ENCODE measurements at places on chromosomes 7 and 10.

- no peak for DNase-seq
These were observed 60.2 kb upstream of the NRG3 start for GRCh38 chr10:81814842-81815241.

- peak; percentile 66 for DNase-seq
These were observed 3.8 kb upstream of the DMTF1 start for GRCh38 chr7:87148332-87148955.

GRCh38 chr7:121447911-121448300, 51.8 kb upstream of the FAM3C start:
- no peak for DNase-seq

DNA sequence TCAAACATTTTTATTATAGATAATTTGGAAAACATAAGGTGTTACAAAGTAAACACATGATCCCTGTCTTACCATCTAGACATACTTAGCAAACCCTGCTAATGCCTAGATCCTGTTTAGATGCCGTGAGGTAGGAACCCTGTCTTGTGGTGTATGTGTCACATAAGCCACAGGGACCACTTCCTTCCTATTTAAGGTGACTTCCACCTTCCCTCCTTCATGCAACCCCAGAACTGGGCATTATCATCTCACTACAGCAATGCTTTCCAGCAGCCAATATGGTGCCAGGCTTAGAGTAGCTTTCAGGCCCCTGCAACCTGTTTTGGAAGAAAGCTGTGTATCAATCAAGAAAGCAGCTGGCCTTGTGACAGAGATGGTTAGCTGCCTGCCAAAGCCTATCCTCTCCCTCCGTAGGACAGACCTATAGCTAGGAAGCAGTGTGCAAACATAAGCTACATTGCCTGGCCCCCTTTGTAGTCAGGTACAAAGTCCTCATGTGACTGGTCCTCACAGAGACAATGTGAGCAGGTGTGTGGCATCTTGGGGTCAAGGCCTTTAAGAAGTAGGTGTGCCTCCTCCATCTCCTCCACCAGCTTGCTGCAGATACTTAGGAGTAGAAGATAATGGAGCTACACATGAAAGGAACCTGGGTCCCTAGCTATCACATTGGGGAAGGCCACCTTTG, 146.8 kb downstream of the SPAG6 start:
- DNase-seq = no peak

DNA sequence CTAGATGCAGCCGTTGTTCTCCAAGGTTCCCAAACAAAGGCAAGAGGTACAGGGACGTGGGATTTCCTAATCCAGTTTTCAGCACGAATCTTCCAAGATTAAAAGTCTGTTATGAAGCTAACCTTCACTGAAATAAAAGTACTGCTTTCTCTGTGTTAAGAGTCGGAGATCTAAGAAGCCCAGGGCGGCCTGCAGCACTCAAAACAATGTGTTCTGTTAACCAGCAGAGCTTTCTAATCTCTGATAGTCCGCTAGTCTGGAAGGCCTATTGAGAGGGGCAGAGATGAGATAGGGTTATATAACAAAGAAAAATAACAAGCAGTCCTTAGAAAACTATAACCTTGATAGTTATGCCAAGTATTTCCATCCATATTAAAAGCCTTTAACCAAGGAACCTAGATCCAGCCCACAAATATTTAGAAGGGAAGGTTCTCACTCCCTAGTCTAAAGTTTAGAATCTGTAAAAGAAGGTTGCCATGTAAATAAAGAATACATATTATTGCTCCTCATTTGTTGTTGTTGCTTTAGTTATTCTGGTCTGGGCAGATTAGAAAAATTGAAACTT, 106.3 kb upstream of the SVIL start:
- no peak for DNase-seq

DNA sequence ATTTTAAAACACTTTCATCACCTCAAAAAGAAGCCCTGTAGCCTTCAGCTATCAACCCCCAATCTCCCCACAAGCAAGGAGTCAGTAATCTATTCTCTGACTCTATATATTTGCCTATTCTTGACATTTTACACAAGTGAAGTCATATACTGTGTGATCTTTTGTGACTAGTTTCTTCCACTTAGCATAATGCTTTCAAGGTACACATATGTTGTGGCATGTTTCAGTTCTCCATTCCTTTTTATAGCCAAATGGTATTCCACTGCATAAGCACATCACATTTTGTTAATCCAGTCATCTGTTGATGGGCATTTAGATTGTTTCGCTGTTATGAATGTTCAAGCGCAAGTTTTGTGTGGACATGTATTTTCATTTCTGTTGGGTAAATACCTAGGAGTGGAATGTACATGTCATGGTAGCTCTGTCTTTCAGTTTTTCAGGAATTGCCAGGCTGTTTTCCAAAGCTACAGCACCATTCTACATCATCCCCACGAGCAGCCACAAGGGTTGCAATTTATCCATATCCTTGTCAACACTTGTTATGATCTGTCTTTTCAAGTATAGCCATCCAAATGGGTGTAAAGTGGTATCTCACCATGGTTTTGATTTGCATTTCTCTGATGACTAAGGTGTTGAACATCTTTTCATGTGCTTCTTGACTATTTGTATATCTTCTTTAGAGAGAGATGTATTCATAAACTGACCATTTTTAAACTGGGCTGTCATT, 405.6 kb downstream of the KCNMA1 start:
- DNase-seq = no peak

DNA sequence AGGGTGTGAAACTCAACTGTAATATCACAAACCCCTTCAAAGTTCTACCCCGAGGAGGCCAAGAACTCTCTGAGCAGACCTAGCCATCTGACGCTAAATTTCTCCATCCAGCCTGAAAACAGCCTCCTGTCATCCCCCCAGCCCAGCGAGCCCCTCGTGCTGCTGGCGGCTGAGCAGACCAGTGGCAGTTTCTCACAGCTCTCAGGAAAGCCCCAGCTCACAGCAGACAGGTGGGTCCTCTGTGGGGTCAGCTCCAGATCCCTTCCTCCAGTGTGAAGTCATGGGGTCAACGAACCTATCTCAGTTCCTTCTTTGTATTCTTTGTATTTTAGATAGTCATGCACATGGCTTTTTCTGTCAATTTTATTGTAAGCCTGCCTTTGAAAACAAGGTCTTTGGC, 7.8 kb downstream of the GARIN1A start:
- no peak for DNase-seq

DNA sequence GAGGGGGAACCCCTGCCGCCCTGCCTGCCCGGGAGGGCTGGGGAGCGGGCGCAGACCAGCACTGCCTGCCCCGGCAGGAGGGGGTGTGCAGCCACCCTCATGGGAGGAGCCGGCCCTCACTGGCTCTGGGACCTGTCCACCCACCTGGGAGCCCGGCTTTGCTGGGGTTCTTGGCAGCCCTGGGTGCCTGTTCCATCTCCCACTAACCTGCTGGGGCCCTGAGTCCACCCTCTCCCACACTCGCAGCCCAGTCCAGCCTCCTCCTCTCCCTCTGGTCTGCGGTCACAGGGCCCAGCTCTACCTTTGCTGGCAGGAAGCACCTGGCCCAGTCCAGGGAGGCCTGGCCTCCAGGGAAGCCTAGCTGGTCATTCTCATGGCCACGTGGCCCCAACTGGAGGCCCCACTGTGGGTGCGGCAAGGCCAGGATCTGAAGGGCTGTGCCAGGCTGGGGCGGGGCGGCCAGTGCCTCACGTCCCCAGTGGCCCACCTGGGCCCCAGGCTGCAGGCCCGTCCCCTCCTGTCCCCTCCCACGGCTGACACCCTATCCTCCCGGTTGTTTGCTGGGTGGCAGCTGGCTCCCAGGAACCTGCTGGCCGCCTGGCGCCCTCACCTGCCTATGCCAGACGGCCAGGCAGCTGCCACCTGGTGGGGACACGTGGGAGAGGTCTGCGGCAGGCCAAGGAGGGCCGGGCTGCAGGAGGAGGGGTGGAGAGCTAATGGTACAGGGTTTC, at the start of gene TMEM184A:
TSS of gene TMEM184A (minus strand) at position 393 of the 731 bp plus-strand sequence. CDS start 721 bp downstream, outside the sequence.
- no peak for DNase-seq

GRCh38 chr10:20303453-20304152, 487.4 kb downstream of the PLXDC2 start:
- no peak for DNase-seq

DNA sequence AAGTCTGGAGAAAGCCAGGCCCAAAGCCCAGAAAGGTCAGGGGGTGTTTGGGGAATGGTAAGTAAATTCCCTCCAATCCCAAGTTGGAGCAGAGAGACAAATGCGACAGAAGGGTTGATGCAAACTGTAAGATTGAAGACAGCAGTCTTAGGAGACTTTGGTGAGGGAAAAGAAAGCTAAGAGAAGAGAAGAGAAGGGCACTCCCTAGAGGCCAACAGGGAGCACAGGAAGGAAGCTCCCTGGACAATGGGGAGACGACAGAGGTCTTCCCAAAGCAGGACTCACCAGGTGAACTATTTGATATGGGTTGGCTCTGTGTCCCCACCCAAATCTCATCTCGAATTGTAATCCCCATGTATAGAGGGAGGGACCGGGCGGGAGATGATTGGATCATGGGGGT, 151.5 kb downstream of the KIF20B start:
- DNase-seq = no peak

- no peak for DNase-seq
These were observed 82.0 kb downstream of the FOXL3 start for GRCh38 chr7:371779-372545.

- no peak for DNase-seq
These were observed 36.2 kb upstream of the HECW1 start for GRCh38 chr7:43076189-43076605.

GRCh38 chr7:39465055-39465929, 100.9 kb upstream of the YAE1 start:
- peak; percentile 62 for DNase-seq

- DNase-seq = no peak
These were observed 82.6 kb downstream of the LRRN3 start for GRCh38 chr7:111173528-111173927.

DNA sequence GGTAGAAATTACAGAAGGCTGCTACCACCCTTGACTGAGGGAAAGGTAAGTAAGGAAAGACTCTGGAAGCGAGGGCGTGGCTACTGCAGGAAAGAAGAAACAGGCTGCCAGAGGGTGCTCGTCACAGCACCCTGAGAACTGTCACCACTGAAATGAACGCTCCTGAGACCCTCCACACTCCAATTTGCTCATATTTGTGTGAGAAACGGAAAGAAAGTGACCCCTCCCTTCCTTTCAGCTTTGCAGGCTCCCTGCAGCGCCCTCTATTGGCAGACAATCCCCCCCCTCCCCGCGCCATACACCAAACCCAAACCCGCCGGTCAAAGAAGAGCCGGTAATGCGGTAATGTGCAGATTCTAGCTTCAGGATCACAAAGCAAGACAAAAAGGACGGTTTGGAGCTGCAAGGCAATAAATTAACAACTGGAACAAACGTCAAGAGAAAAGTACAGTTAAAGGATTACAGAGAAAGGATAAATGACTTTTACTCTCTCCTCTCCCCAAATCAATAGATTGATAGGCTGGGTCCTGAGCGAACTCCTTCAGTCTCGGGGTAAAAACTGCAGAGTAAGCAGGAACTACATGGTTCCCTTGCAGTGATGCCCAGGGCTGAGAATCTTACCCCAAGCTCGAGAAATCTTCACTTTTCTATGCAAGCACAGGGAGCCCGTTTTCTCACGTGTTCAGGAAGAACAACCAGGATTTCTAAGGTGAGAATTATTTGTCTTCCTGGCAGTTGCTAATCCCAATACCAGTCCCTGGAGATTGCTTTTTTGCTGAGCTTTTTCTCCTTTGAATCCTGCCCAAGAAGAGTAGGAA, 47.6 kb downstream of the STEAP1B start:
- peak; percentile 21 for DNase-seq

DNA sequence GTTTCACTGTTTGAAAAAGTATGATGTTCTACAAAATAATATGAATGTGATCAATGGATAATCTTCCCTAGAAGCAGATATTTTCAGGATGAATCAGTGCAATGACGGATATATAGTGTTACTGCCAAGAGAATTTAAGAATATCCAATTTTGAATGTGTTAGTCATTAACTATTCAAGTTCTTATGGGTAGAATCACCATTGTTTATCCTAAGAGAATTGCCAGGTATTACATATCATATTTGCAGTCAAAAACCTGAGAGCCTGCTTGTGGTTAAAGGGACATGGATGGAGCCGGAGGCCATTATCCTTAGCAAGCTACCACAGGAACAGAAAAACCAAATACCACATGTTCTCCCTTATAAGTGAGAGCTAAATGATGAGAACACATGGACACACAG, 26.9 kb downstream of the AHR start:
- no peak for DNase-seq

- peak; percentile 43 for DNase-seq
These were observed 3.4 kb downstream of the BAG3 start for GRCh38 chr10:119654540-119654939.

DNA sequence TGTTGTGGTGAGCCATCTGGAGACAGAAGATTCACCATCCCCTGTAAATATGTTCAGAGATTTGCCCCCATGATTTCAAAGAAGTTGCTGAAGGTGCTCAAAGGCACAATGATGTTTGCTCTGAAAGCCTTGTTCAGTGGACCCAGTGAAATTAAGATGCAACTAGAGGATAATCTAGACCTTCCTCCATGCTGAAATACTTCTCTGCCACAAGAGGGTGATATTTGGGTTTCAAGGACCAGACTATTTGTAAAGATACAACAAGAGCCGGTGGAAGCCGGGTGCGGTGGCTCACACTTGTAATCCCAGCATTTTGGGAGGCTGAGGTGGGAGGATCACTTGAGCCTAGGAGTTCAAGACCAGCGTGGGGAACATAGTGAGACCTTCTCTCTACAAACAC, 13.5 kb upstream of the MSRB2 start:
- peak; percentile 33 for DNase-seq

DNA sequence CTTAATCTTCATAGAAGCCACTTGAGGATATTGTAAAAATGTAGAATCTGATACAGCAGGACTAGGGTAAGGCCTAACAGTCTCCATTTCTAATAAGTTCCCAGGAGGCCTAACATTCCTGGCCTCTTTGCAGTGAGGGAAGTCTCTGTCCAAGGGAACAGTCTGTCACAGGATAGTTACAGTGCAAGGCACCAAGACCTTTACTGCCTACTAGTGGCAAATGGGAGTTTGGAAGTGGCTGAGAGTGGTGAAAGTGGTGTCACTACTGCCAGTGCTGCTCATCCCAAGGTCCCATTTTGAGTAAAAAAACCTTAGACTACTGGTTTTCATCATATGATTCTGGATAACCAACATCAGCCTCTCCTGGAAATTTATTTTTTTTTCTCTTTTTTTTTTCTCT, 619.5 kb upstream of the SEMA3D start:
- no peak for DNase-seq

- DNase-seq = no peak
These were observed 14.2 kb downstream of the FBH1 start for GRCh38 chr10:5904227-5904626.

GRCh38 chr7:132590162-132590561, 13.9 kb upstream of the PLXNA4 start:
- DNase-seq = no peak

DNA sequence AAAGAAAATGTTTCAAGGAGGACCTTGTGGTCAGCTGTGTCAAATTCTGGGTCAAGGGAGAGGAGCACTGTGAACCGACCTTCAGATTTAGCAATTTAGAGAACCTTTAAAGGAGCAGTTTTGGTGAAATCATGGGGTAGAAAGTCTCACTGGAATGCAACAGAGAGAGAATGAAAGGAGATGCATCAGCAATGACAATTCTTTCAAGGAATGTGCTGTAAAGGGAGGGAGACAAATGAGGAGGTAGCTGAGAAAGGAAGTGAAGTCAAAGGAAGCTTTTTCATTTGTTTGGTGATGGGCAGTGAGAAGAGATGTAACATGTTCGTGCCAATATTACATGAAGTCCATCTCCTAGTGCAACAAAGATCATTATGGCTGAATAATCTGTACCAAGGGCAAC, 166.0 kb downstream of the TSPAN12 start:
- no peak for DNase-seq

GRCh38 chr7:20735346-20736065, 51.2 kb downstream of the SP8 start:
- DNase-seq = no peak

Measured in fibroblast of villous mesenchyme (primary cell).